ENCODE measurements at places on chromosomes 11 and 22.

DNA sequence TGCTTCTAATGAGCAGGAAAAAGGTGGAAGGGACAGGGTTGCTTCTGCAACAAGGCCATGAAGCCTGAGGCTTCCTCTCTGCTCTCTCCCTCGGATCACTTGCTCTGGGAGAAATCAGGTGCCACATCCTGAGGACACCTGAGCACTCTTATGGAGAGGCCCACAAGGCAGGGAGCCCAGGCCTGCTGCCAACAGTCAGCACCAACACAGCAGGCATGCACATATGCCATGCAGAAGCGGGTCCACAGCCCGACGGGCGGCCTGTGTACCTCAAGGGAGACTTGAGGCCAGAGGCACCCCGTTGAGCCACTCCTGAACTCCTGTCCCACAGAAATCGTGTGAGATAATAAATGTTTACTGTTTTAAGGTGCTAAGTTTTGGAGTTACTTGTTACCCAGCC, 9.5 kb downstream of the TTLL12 start:
- DNase-seq: no peak

- DNase-seq: no peak
Observed at GRCh38 chr11:75475767-75476650, 43.0 kb upstream of the KLHL35 start.

DNA sequence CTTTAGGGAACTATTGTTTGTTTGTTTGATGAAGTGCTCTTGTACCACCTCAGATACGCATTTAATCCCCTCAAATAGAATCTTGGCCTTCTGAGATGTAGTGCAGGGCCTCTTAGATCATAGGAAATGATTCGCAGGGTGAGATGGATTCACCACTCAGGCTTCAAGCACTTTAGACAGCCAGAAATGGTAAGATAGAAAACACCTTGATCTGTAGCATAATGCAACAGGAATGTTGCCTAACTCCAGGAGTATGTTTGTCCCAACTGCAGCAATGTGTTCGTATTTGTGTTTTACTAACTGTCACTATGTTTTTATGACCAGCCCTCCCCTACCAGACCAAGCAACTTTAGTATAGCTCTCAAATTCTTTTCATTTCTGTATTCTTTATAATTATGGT, 761.2 kb downstream of the NELL1 start:
- no peak for DNase-seq

- peak; percentile 43 for DNase-seq
Observed at GRCh38 chr11:27296497-27296896, 66.5 kb downstream of the CCDC34 start.

GRCh38 chr11:94154095-94154856, 25.6 kb downstream of the PANX1 start:
- no peak for DNase-seq

GRCh38 chr22:32775957-32776356, 25.5 kb upstream of the TIMP3 start:
- DNase-seq: no peak

DNA sequence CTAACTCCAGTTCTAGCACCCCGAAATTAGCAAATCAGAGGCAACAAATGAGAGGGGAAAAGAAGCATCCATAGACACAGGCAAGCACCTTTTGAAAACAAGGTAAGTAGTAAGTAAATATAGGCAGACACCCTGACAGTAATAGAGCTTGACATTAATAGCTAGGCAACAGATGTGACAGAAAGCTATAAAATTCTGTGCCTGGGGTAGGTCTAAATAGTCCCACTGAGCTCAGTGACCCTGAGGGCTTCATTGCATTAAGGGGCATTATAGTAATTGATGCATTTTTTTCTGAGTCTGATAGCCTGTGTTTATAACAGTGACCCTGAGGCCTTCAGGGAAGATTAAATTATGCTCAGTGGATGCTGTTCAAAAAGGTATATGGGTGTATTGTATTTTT, 197.1 kb downstream of the HIPK3 start:
- DNase-seq: no peak

GRCh38 chr22:33971561-33971961, 51.3 kb upstream of the LARGE1 start:
- no peak for DNase-seq

All from GM10248 (cell line).